CD4-positive, alpha-beta T cell treated with Interleukin-12 subunit alpha and Interleukin-12 subunit beta, for 1 hour (primary cell): ENCODE measurements at places on chromosomes 16 and 17.

- no peak for DNase-seq
Measured at GRCh38 chr17:50469208-50469605, 527 bp upstream of the CHAD start.

- no peak for DNase-seq
Measured at GRCh38 chr16:56344518-56345405, 80.6 kb downstream of the AMFR start.

- no peak for DNase-seq
Measured at GRCh38 chr16:46582313-46582712, 38.9 kb downstream of the SHCBP1 start.

GRCh38 chr16:87965417-87965816 lies 14.2 kb downstream of the BANP start:
- no peak for DNase-seq

DNA sequence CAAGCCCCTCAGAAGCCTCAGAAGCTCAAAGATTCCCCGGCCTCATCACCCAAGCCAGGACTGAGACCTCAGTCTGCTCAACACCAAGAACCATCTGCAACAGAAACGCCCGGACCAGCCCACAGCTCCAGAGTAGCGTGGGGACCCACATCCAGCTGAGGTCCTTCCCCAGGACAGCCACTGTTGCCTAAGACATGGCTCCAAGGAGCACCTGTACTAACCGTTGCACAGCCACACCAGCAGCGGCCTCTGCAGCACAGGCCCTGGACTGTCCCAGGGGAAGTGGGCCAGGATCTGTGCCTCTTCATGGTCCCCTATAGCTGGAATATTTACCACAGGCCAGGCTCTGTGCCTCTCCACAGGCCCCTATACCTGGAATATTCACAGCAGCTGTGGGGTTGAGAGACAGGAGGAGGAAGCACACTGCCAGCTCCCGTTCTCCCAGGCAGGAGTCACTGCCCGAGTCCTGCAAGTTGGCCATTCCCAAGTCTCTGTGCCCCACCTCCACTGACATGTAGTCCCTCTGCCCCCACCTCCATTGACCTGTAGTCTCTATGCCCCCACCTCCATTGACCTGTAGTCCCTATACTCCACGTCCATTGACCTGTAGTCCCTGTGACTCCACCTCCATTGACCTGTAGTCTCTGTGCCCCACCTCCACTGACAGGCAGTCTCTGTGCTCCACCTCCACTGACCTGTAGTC lies 38.5 kb downstream of the RPH3AL start:
- no peak for DNase-seq

DNA sequence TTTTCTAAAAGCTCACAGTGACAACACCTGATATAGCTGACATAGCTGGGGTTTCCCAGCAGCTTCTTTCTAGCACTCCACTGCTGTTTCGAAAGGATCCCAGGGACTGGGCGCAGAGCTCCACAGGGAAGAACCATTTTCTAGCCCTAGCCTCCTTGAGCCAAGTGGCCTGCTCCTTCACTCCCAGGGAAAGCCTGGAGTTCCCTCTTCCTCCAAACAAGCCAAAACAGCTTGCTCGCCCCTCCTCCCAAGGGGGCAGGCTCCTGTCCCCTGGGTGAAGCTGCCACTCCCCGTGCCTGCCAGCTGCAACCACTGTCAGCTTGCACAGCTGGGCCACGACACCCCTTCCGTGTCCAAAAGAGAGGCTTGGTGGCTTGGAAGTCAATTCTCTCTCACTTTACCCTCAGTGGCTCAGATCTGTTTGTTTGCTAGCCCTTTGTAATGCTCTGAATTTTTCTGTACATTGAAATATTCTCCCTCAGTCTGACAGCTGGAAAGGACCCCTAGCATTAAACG lies 59.8 kb downstream of the CYTH1 start:
- no peak for DNase-seq
